NCI-H460 (cell line): ENCODE measurements at places on chromosomes 7 and 10. TPM values are rescaled to one million over a fixed set of nuclear protein-coding genes. Genes with fewer than 3 reads are reported as not detected.

GRCh38 chr7:93036807-93037206 is 81.0 kb downstream of the SAMD9 start:
- DNase-seq, result no peak

DNA sequence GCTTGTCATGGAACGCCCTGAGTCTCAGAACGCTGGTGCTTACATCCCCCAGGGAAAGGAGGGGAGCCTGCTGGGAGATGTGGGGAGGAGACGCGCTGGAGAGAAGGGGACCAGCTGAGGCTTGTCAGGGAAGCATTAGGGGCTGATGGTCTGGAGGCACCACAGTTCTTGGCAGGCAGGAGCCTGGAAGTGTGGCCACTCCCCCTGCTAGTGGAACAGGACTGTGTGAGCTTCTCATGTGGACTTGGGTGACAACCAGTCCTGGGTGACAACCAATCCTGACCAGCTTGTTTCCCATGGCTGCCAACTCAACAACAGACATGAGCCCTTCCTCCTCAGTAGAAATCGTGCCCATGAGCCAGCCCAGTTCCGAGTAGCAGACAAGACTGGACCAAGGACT is 87.8 kb downstream of the SPDYE5 start:
- no peak for DNase-seq

CALHM3 gene
- total RNA-seq, result not detected in 2 replicates

FOXI2 gene
- not detected in 2 replicates for total RNA-seq
